Osteoblast (primary cell): ENCODE measurements at places on chromosomes 11 and 22. TPM values are rescaled to one million over a fixed set of nuclear protein-coding genes. Genes with fewer than 3 reads are reported as not detected.

SLC35F2 gene
- total RNA-seq, result 5.4 and 6.2 TPM in 2 replicates

HSPB2 gene
- 2.1 and 2.2 TPM in 2 replicates for total RNA-seq

DNA sequence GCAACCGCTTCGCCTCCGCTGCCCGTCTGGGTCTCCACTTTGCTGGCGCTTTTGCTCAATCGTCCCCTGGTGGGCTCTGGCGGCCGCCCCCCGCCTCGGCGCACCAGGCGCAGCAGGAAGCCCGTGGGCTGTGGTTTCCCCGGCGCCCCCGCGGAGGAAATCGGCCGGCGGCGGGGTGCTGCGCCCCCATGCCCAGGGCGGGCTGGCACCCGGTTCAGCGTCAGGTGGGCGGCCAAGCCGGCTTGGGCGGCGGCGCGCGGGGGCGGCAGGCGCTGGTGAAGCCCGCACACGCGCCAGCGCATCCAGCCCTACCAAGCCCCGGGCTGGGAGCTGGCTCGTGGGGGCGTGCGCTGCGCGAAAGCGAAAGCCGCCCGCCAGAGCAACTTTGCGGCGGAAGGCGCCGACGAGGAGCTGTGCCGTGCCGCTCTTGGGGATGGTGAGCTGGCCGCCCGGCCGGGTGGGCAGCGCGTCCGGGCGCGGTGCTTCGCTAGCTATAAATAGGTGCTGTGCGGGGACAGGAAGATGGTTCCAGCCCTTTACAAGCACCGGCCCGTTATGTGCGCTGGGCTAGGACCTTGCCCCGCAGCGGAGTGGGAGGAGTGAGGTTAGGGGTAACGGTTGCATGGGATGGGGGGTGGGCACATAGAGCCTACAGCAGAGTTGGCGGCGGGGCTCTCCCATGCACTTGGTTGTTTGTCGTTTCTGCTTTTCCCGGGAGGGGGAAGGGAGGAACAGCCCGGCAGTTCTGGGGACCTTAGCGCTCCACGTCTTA, 25.0 kb upstream of the SUSD2 start:
- peak overlapping the region; percentile 9 for H3K27ac ChIP-seq
- H3K4me3 ChIP-seq, result peak overlapping the region; percentile 97
- peaks cover 35% of the 10 kb centered on the region for H3K4me1 ChIP-seq
- no peaks in the 10 kb centered on the region for H3K27me3 ChIP-seq
- peaks cover 5% of the 10 kb centered on the region for H3K36me3 ChIP-seq
- DNase-seq, result peak; percentile 95

- no peak overlapping the region for H3K4me3 ChIP-seq
- peak; percentile 97 for DNase-seq
- peak overlapping the region; percentile 95 for H3K27ac ChIP-seq
- peaks cover 4% of the 10 kb centered on the region for H3K36me3 ChIP-seq
Observed at GRCh38 chr11:46293641-46294103, 16.2 kb downstream of the CREB3L1 start.

GRCh38 chr22:33737662-33738061, 182.6 kb downstream of the LARGE1 start:
- H3K27ac ChIP-seq, result no peak overlapping the region
- H3K4me3 ChIP-seq, result no peak overlapping the region
- H3K36me3 ChIP-seq, result no peaks in the 10 kb centered on the region
- no peaks in the 10 kb centered on the region for H3K27me3 ChIP-seq
- no peak for DNase-seq

GRCh38 chr11:120556797-120557196, 45.2 kb downstream of the GRIK4 start:
- peak; percentile 76 for DNase-seq
- H3K27me3 ChIP-seq, result peaks cover 17% of the 10 kb centered on the region
- no peak overlapping the region for H3K4me3 ChIP-seq
- H3K27ac ChIP-seq, result no peak overlapping the region
- H3K36me3 ChIP-seq, result no peaks in the 10 kb centered on the region

DNA sequence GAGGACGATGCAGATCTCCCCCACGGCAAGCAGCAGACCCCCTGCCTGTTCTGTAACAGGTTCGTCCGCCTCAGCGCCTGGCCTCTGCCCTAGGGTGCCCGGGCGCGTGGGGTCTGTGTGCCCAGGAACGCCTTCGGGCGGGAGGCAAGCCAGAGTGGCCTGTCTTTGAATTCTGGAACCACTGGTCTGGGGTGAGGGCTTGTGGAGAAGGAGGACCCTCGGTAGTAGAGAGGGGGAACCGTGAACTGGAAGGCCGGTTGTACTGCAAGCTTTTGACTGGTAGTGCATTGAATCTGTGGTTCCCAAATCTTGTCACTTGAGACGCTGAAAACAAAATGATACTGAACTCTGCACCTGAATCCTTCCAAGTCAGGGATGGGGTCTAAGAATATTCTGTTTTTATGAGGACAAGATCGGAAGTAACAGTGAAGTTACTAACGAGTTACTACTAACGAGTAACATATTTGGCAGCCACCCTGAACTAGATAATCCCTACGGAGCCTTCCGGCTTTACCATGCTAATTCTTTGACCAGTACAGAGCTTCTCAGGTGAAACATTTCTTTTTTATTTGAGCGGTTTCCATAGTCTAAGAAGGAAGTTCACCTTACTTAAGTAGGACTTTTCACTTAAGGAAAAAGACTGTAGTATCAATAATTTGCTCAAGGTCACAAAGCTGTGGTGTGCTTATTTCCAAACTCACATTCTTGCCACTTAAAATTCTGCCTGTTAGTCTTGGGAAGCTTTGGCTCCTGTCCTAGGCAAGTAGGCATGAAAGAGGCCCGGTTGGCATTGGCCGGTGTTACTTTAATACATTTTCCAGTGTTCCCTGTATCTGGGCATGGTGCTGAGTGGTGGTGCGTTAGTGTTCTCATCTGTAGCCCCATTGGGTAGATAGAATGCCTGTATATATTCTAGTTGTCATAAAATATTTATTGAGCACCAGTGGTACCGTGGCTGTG, 860 bp downstream of the PRMT3 start:
- peak overlapping the region; percentile 86 for H3K4me3 ChIP-seq
- no peaks in the 10 kb centered on the region for H3K27me3 ChIP-seq
- H3K36me3 ChIP-seq, result peaks cover 6% of the 10 kb centered on the region
- peak overlapping the region; percentile 87 for H3K27ac ChIP-seq
- peaks cover 7% of the 10 kb centered on the region for H3K4me1 ChIP-seq
- peak; percentile 54 for DNase-seq

GRCh38 chr22:29873943-29874342, 9.0 kb upstream of the MTMR3 start:
- no peaks in the 10 kb centered on the region for H3K36me3 ChIP-seq
- no peak overlapping the region for H3K27ac ChIP-seq
- DNase-seq, result no peak
- peaks cover 11% of the 10 kb centered on the region for H3K27me3 ChIP-seq

- peak within 1 kb of the TSS; percentile 95 for H3K27ac ChIP-seq
- H3K4me3 ChIP-seq, result peak within 1 kb of the TSS; percentile 87
- peaks cover 38% of the 10 kb centered on the region for H3K4me1 ChIP-seq
- H3K27me3 ChIP-seq, result no peaks in the 10 kb centered on the region
- DNase-seq, result peak; percentile 98
Observed at GRCh38 chr11:19712281-19713195, at the start of gene NAV2. TSS of gene NAV2 (plus strand) at chr11:19712837. CDS start at chr11:19713696, 859 bp downstream.

GRCh38 chr11:42003801-42004200, 544.3 kb upstream of the LRRC4C start:
- H3K36me3 ChIP-seq, result no peaks in the 10 kb centered on the region
- DNase-seq, result no peak
- H3K4me3 ChIP-seq, result no peak overlapping the region
- H3K4me1 ChIP-seq, result no peaks in the 10 kb centered on the region
- H3K27ac ChIP-seq, result no peak overlapping the region
- H3K27me3 ChIP-seq, result no peaks in the 10 kb centered on the region
